ENCODE measurements at places on chromosomes 4 and X. TPM values are rescaled to one million over a fixed set of nuclear protein-coding genes. Genes with fewer than 3 reads are reported as not detected.

GRCh38 chrX:128518508-128518907 is 466.3 kb upstream of the ACTRT1 start:
- no peak for DNase-seq
- H3K27ac ChIP-seq = no peak overlapping the region
- H3K27me3 ChIP-seq = no peaks in the 10 kb centered on the region
- no peaks in the 10 kb centered on the region for H3K36me3 ChIP-seq
- no peak overlapping the region for H3K4me3 ChIP-seq

GRCh38 chr4:3771164-3771809 is 5.1 kb downstream of the ADRA2C start:
- no peak overlapping the region for H3K4me3 ChIP-seq
- no peak for DNase-seq
- no peaks in the 10 kb centered on the region for H3K36me3 ChIP-seq
- no peaks in the 10 kb centered on the region for H3K4me1 ChIP-seq
- H3K27ac ChIP-seq = no peak overlapping the region

GRCh38 chr4:114320126-114320525 is 278.5 kb upstream of the UGT8 start:
- H3K27ac ChIP-seq = no peak overlapping the region
- H3K4me1 ChIP-seq = no peaks in the 10 kb centered on the region
- no peak for DNase-seq
- H3K36me3 ChIP-seq = no peaks in the 10 kb centered on the region
- H3K4me3 ChIP-seq = no peak overlapping the region

GRCh38 chrX:146144039-146144438 is 326.4 kb downstream of the SLITRK2 start:
- no peaks in the 10 kb centered on the region for H3K36me3 ChIP-seq
- no peak overlapping the region for H3K4me3 ChIP-seq
- no peaks in the 10 kb centered on the region for H3K4me1 ChIP-seq
- no peak overlapping the region for H3K27ac ChIP-seq

GRCh38 chrX:42697544-42697943 is 80.4 kb downstream of the PPP1R2C start:
- H3K4me1 ChIP-seq = no peaks in the 10 kb centered on the region
- no peak for DNase-seq
- H3K27ac ChIP-seq = no peak overlapping the region
- H3K36me3 ChIP-seq = no peaks in the 10 kb centered on the region
- no peak overlapping the region for H3K4me3 ChIP-seq

DNA sequence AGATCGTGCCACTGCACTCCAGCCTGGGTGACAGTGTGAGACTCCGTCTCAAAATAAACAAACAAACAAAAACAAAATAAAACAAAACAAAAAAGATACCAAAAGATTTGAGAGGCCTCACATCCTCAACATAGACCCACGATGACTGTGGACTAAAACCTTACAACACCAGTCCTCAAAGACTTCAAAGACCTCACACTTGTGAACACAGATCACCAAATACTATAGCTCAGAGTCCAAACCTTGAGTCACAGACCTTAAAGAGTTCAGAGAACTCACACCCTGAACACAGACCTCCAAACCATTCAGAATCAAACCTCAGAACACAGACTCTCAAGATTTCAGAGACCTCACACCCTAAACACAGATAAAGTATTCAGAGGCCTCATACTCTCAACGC is 12.7 kb upstream of the PAGE4 start:
- H3K36me3 ChIP-seq = no peaks in the 10 kb centered on the region
- H3K27ac ChIP-seq = no peak overlapping the region
- no peak overlapping the region for H3K4me3 ChIP-seq
- DNase-seq = no peak

DNA sequence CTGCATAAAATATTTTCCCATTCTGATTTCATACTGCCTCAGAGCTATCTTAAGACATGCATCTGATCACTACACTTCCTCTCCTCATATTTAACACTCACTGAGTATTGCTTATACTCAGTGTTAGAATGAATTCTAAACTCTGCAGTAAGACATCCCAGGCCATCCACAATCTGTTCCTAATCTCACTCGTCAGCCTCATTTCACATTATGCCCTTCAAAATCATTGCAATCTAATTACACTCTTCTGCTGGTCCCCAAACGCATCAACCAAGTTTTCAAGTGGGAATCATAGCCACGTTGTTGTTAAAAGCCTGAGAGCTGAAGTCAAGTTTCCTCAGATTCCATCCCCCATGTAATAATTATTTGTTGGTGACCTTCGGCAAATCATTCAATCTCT is 1177.9 kb downstream of the ARAP2 start:
- H3K36me3 ChIP-seq = no peaks in the 10 kb centered on the region
- H3K27me3 ChIP-seq = no peaks in the 10 kb centered on the region
- no peak overlapping the region for H3K4me3 ChIP-seq
- no peaks in the 10 kb centered on the region for H3K4me1 ChIP-seq

GRCh38 chrX:140762061-140762460 is 52.5 kb downstream of the LINC00632 start:
- no peaks in the 10 kb centered on the region for H3K36me3 ChIP-seq
- H3K4me3 ChIP-seq = no peak overlapping the region
- peak; percentile 58 for DNase-seq
- no peaks in the 10 kb centered on the region for H3K27me3 ChIP-seq
- H3K4me1 ChIP-seq = no peaks in the 10 kb centered on the region
- H3K27ac ChIP-seq = no peak overlapping the region

GRCh38 chr4:14000091-14000814 is 372.7 kb upstream of the BOD1L1 start:
- H3K36me3 ChIP-seq = no peaks in the 10 kb centered on the region
- H3K4me1 ChIP-seq = no peaks in the 10 kb centered on the region
- H3K27me3 ChIP-seq = no peaks in the 10 kb centered on the region
- DNase-seq = no peak
- H3K27ac ChIP-seq = no peak overlapping the region

Gene ATOH1
- not detected for total RNA-seq

Gene CTSO
- 3.7 TPM for total RNA-seq

Gene HSFX4
- not detected for total RNA-seq

Gene PAGE2
- not detected for total RNA-seq

Gene TCP11X2
- not detected for total RNA-seq

Gene DNAAF6
- total RNA-seq = not detected

Gene NUDT9
- 33.7 TPM for total RNA-seq

Gene CFP
- total RNA-seq = 0.17 TPM

Data from astrocyte (in vitro differentiated cells and primary cell).